ENCODE measurements at places on chromosomes 3 and 15.

DNA sequence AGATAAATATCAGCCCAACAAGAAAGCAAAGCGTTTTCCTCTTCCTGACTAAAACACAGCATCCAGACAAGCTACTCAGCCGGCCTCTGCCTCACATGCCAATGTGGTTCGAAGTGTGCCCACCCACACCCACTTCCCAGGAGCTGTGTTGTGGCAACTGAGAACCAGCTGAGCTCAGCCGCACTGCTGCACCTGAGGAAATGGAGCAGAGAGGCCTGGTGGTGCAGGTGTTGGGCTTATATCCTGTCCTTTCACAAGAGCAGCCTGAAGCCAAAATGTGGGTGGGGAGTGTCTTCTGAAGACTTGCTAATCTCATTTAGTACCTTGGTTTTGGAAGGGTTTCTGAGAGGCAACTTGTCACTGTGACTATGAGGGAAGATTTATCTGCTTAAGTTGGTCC lies 23.0 kb upstream of the RETNLB start:
- DNase-seq: peak; percentile 31

- DNase-seq: no peak
These were observed 350.1 kb upstream of the PROK2 start for GRCh38 chr3:72134989-72135451.

GRCh38 chr3:11706604-11707003 lies 62.9 kb upstream of the VGLL4 start:
- DNase-seq: no peak

DNA sequence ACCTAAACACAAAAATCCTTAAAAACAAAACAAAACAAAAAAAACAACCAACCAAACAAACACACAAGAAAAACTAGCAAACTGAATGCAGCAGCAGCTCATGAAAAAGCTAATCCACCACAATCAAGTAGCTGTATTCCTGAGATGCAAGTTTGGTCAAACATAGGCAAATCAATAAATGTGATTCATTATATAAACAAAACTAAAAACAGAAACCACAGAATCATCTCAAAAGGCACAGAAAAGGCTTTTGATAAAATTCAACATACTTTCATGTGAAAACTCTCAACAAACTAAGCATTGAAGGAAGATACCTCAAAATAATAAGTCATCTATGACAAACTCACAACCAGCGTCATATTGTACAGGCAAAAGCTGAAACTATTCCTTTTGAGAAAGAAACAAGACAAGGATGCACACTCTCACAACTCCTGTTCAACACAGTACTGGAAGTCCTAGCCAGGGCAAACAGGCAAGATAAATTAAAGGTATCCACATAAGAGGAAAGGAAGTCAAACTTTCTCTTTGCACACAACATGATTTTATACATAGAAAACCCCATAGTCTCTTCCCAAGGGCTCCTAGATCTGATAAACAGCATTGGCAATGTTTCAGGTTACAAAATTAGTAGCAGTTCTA lies 495.1 kb upstream of the SGO1 start:
- no peak for DNase-seq

- DNase-seq: no peak
These were observed 14.0 kb downstream of the SNX33 start for GRCh38 chr15:75661756-75662140.

GRCh38 chr3:190375246-190375645 lies 12.7 kb upstream of the CLDN16 start:
- DNase-seq: no peak

- no peak for DNase-seq
These were observed 38.7 kb upstream of the FAH start for GRCh38 chr15:80114114-80114513.

GRCh38 chr15:49387471-49387870 lies 35.6 kb upstream of the FGF7 start:
- DNase-seq: no peak

- no peak for DNase-seq
These were observed 78.3 kb downstream of the CBLB start for GRCh38 chr3:105790534-105790933.

DNA sequence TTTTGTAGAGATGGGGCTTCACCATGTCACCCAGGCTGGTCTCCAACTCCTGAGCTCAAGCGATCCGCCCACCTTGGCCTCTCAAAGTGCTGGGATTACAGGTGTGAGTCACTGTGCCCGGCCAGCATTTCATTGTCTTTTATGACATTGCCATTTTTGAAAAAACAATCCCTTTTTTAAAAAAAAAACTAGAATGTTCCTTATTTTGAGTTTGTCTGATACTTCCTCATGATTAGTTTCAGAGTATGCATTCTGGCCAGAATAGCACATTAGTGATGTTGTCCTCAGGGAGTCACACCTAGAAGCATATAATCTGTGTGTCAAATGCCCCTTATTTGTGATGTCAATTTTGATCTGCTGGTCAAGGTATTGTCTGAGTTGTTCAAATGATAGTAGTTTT lies 21.2 kb upstream of the NMD3 start:
- no peak for DNase-seq

DNA sequence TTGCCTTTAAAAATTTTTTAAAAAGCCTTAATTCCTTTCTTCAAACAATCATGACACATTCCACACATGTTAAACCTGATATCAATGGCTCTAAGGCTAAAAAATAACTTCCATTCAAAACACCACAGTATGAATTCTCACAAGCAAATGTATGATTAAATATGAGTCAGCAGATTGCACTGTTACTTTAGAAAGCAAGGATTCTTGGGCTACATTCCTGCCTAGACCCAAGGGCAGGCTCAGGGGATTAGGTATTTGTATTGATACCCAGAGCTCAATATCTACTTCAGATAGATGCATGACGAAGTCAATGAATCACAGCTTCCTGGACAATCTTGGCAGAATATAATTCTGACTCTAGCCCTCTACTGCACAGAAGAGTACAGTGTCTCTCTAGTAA lies 65.7 kb downstream of the RARB start:
- DNase-seq: no peak

- no peak for DNase-seq
These were observed 129.8 kb upstream of the GBE1 start for GRCh38 chr3:81891055-81891895.

- DNase-seq: no peak
These were observed 13.8 kb downstream of the HDC start for GRCh38 chr15:50251638-50252182.

GRCh38 chr15:81168131-81168526 lies 28.6 kb upstream of the IL16 start:
- DNase-seq: no peak

DNA sequence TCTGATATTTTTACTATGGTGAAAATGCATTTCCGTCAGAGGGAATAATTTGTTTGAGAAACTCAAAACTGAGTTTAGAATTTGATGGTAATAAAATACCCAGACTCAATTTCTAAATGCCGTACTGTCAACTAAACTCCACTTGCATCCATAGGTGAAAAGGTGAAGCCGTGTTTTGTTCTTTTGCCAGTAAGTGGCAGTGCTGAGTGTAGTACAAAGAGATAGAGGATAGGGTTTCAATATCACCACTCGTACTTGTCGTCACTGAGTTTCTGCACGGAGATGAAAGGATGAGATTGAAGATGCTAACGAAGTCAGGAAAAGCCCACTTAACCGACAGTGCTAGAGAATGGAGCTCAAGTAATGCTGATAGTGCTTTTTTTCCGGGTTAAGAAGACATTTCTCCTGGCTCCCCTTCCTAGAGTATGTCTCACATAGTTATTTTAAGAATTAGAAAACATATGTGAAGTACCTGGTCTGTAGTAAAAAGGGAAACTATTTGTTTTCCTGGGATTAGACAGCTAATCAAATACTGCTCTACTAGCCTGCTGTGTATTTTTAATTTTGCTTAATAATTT lies 345.1 kb downstream of the IL5RA start:
- DNase-seq: no peak

DNA sequence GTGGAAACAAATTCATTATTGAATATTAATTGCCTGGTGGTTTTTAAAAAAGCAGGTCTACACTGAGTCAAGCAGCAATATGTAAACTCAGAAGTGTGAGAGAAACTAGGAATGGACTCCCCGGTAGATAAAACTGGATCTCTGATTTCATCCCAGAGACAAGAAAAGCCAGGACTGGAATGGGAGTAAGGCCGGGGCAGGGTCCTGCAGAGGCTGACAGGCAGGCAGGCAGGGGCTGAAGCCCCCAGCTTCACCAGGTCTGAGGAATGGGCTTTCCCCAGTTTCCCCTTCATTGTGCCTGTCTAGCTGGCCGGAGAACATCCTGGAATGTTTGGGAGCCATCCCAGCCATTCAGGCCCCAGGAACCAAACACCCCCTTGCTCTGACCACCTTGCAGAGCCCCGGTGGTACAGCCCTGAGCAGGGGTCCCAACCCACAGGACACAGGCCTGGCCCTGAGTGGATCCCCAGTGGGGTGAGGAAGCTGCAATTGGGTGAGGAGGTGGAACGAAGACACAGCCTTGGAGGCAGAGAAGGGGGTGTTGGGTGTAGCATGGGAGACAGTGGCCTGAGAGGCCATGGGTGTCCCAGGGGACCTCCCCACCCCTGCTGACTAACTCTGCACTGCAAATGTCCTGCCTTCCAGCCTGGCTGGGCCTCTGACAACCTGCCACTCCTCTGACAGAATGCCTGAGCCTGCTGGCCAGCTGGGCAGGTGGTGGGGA lies 31.7 kb upstream of the XYLB start:
- DNase-seq: no peak

- no peak for DNase-seq
These were observed 604.9 kb upstream of the CFAP20DC start for GRCh38 chr3:59654480-59655417.

GRCh38 chr3:110528305-110529121 lies 543.1 kb upstream of the NECTIN3 start:
- DNase-seq: no peak

GRCh38 chr3:79810092-79810491 lies 42.3 kb upstream of the ROBO1 start:
- no peak for DNase-seq

DNA sequence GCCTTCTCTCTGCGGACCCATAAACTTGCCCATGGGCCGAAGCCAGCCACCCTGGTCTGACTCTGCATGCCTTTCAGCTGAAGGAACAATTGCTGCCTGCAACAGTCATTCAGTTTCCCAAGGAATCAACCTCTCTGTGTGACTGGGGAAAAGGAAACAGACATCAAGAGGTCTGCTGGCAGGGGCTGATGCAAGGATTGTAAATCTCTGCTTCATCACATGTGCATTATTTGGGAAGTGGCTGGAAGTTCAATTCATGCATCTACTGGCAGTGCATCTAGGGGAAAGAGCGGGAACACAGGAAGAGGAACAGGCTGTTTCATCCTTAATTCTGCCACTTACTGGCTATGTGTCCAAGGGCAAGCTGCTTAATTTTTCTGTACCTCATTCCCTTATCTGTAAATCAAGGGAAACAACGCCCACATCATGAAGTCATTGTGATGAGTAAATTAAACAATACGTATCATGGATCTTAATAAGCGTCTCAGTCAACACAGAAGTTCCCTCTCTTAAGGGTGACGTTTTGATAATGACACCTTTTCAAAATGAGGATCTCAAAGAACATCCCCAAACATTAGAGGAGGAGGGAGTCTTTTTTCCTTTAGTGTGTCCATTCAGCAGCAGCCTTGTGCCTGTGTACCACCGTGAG lies 17.4 kb upstream of the ADPGK start:
- DNase-seq: no peak

DNA sequence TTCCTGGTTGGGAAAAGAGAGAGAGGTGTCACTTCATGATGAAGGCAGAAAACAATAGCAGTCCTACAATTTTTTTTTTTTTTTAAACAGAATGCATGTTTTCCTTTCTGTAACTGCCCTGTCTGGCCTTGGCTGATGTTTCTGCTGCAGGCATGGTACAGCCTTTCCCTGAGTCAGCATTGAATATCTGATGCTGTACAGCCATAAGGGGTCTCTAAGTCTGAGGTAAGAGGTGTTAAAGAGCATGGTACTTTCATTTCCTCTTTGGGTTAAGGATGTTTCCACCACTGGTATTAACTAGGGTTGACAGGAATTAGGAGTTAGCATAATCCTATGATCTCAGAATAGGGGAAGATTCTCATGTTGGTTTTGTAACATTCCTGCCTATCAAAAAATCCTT lies 147.4 kb downstream of the CHST2 start:
- DNase-seq: no peak

GRCh38 chr3:120850381-120851295 lies 57.4 kb upstream of the STXBP5L start:
- DNase-seq: no peak

GRCh38 chr15:81054236-81054635 lies 53.5 kb downstream of the TLNRD1 start:
- DNase-seq: no peak

GRCh38 chr3:109115451-109115850 lies 2.5 kb downstream of the MORC1 start:
- DNase-seq: no peak

DNA sequence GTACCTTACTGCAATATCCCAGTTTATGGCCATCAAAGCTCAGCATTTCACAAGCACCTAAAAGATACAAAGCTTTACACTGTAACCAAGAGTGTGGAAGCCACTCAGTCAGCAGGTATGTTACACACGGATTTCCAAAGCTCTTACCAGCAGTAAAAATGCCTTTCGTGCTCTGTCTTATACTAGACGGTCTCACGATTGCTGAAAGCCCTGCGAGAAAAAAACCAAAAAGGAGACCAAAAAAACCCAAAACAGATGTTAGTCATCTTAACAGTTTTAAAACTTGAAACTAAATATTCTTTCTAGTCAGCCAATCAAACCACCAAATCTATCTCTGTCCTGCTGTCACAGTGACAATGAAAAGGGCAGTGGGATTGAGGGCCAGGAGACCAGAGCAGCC lies 39.0 kb downstream of the TAMM41 start:
- DNase-seq: no peak

DNA sequence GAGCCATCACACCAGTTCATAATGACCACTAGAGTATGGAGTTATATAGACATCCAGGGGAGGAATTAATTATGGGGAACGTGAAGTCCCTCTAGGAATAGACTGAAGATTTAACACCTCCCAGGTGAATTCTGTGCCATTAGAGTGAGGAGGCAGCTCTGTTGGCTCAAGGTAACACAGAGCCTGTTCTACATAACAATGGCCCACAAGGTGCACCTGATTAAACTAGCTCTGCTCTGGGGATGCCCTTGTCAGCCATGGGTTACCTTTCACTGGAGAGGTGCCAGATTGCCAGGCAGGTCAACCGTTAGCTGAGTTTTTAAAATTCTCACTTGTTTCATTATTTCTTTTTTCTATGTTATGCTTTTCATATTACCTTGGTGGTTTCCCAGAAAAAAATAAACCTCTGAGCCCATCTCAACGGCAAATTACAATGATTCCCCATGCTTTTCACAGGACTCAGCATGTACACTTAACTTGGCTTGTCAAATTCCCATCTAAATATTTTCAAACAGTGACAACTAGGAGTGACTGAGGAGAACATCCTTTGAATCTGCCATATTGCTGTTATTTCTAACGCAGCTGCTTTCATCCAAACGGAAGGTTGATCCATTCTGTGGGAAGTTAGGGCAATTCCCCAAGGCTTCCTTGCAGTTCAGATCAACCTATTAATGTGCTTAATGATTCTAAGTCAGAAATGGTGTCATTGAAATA lies 512.9 kb downstream of the MCTP2 start:
- DNase-seq: no peak

Measured in activated T-cell treated with anti-CD3 and anti-CD28 coated beads, Interleukin-2, amount 50 U/mL, for 1 hour (primary cell).